Endodermal cell (in vitro differentiated cells): ENCODE measurements at places on chromosomes 2 and 18.

- H3K27me3 ChIP-seq, result peaks cover 30% of the 10 kb centered on the region
- H3K4me1 ChIP-seq, result peaks cover 25% of the 10 kb centered on the region
- no peak overlapping the region for H3K4me3 ChIP-seq
- DNase-seq, result peak; percentile 69
- H3K36me3 ChIP-seq, result no peaks in the 10 kb centered on the region
- peak overlapping the region; percentile 57 for H3K27ac ChIP-seq
Measured at GRCh38 chr2:157838442-157839161, 37.5 kb downstream of the ACVR1 start.

DNA sequence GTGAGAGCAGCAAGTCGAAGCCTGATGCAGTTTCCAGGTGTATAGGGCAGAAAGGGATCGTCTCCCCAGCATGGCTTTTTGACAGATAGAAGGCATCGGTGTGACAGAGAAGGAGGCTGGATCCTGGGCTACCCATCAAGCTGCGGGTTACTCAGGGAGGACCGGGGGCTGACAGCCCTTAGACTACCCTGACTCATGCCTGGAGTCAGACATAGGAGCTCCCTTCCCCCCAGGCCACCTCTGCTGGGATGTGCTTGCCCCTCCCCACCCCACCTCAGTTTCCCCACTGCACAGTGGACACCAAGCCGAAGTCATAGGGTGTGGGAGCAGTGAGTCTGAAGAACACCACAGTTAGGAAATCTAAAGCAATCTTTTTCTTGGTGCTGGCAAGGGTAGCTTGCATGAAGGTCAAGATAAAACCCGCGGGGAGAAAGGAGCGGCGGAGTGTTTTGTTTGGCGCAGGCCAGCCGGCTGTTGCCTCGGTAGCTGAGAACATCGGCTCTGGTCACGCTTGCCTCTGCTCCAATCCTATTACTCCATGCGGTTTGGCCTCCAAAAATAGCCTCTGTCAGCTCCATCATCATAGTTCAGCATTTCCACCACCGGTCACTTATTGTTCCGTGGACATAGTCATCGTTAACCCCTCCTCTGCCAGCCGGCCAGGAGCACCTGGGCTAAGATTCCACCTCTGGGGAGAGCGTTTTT, 169.2 kb upstream of the GLI2 start:
- H3K4me1 ChIP-seq, result peaks cover 28% of the 10 kb centered on the region
- DNase-seq, result no peak
- H3K36me3 ChIP-seq, result no peaks in the 10 kb centered on the region
- H3K27me3 ChIP-seq, result peaks cover 36% of the 10 kb centered on the region
- H3K27ac ChIP-seq, result no peak overlapping the region

DNA sequence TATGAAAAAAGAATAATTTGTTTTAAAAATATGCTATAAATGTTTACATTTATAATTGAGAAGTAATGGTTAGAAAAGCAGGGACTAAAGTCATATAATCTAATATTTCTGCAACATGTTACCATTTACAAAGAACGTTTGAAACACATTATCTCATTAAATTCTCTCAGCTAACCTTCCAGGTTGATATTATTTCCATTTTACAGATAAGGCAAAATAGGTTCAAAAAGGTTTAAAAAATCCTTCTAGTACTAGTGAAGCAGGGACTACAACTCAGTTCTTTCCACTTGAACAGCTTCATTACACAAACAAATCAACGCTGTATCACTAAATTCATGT, 875 bp downstream of the FASTKD1 start:
- peaks cover 6% of the 10 kb centered on the region for H3K4me1 ChIP-seq
- peaks cover 9% of the 10 kb centered on the region for H3K36me3 ChIP-seq
- H3K27ac ChIP-seq, result no peak overlapping the region
- H3K4me3 ChIP-seq, result peak overlapping the region; percentile 95

GRCh38 chr2:193240752-193241151, 1046.0 kb upstream of the TMEFF2 start:
- no peaks in the 10 kb centered on the region for H3K27me3 ChIP-seq
- no peak for DNase-seq
- H3K4me3 ChIP-seq, result no peak overlapping the region
- no peak overlapping the region for H3K27ac ChIP-seq
